Calu3 (cell line): ENCODE measurements at places on chromosomes 4 and X.

GRCh38 chrX:38282049-38282448 is 45.3 kb downstream of the RPGR start:
- DNase-seq, result no peak

GRCh38 chrX:69113723-69114122 is 51.5 kb downstream of the PJA1 start:
- no peak for DNase-seq

- DNase-seq, result peak; percentile 91
Observed at GRCh38 chrX:130060122-130061069, 49.9 kb downstream of the ELF4 start.

GRCh38 chr4:167234316-167234881 is at the start of gene SPOCK3:
TSS of gene SPOCK3 (minus strand) at chr4:167234494.
- peak; percentile 24 for DNase-seq

- DNase-seq, result no peak
Observed at GRCh38 chr4:71713611-71714203, 70.2 kb downstream of the GC start.

DNA sequence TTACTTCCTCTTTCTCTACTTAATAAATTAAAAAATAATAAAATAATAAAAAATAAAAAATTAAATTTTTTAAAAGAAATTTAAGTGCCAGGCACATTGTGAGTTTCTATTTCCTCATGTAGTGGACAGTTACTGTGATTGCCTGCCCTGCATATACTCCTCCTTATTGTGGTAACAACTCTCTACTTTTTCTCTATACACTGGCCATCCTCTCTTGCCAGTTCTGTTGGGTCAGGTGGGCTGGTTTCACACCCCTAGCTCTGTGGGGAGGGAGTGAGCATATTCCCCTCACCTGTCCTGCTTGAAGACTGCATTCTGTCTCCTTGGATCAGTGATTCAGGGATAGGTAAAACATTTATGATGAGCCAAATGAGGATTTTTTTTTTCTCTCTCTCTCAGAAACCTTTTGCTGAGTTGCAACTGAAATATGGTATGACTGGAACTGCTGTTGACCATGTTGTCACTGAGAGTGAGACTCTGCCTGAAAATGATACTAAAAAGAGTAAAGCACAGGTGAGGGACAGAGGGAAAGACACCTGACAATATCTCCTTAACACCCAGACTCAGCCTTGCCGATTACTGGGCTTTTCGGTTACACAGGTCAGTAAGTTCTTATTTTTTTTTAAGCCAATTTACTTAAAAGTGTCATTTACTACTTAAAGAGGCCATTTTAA is 37.2 kb downstream of the CXXC4 start:
- DNase-seq, result no peak

DNA sequence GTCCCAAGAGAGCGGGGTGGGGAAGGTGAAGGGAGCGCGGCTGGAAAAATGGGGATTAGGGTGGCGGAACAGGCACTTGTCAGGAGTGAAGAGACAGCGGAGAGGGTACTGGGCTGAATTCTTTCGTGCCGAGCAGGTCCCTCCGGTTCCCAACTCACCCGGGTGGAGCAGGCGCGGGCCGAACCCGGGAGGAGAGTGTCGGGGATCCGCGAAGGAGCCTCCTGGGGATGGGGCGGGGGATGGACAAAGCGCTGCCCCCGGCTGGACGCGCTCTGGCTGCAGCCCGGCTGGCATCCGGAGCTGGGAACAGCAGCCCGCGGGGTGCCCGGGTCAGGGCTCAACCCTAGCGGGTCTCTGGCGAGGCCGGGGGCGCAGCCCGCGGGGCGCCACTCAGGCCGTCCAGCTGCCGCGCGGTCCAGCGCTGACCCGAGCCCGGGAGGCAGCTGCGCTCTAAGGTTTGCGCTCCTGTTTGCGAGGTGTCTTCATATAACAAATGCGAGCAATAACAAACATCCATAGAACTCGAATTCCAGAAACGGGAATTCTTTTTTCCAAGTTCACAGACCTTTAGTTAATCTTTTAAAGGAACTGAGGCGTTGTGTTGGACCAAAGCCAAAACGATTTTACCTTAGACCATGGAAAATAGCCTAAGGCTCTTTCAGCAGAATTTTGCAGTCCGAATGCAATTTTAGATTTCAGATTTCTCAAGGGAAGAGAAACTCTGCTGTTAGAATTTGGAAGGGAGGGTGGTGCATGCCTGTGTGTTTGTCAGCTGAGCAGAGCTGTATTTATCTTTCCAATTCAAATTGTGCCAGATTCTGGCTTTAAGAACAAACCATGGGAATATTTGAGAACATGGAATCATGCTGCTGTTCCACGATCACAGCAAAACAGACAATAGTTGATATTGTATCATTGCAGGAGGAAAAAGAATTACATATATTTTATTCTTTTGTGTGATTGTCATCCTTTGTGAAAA is 744 bp downstream of the NPY5R start:
- peak; percentile 17 for DNase-seq

DNA sequence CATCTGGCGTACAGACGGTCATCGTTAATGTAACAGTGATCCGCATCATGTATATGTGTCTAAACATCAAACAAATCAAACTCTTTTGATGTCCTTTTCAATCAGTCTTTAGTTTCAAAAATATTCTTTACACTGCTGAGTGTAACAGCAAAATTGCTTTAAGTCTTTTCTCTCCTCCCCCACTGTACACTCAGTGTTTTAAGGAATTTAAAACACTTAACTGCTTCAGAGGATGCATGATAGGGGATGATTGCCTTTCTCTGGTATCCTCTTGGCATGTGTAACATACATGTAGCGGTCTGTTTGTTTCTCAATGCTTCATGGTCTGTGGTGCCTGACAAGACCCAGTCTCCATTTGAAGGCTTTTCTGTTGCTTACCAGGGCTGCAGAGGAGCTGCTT is 41.6 kb downstream of the LIMCH1 start:
- no peak for DNase-seq

DNA sequence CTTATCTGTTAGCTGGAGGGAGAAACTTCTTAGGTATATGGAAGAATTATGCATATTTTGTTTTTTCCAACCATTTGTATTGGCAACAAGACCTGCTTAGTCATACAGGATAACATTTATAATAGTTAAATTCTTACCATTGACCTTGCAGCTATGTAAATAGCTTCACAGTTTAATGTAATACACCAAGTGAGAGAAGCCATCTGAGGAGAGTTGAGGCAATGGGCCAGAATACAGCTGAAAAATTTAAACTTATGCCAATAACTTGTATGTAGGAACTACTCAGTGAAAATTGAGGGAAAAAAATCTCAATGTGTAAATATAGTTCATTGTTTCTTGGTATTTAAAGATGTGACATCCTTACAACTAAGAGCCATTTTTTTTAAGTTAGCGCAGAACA is 273.5 kb downstream of the DACH2 start:
- DNase-seq, result no peak

DNA sequence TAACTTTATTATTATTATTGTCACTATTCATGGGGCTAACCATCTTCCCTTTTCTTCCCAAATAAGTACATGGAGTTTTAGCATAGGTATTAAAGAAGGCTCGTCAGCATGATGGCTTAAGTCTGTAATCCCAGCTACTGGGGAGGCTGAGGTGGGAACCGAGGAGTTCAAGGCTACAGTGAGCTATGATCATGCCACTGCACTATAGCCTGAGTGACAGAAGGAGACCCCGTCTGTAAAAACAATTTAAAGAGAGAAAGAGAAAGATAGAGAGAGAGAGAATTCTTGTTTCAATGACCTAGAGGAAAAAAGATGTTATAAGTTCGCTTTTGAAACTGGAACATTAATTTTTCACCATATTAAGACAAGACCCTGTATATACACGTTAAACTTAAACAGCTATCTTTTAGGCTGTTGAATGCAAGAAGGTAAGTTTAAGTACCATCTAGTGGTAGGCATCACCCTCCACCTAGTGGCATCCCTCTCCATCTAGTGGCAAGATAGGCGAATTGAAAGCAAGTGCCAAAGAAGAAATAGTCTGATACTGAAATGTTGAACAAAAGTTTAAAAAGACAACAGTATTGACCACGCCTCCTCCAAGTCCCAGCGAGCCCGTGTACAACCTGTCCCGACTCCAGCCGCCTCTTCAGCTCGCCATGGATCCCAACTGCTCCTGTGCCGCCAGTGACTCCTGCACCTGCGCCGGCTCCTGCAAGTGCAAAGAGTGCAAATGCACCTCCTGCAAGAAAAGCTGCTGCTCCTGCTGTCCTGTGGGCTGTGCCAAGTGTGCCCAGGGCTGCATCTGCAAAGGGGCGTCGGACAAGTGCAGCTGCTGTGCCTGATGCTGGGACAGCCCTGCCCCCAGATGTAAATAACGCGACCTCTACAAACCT is 26.0 kb upstream of the YTHDC1 start:
- DNase-seq, result peak; percentile 53

DNA sequence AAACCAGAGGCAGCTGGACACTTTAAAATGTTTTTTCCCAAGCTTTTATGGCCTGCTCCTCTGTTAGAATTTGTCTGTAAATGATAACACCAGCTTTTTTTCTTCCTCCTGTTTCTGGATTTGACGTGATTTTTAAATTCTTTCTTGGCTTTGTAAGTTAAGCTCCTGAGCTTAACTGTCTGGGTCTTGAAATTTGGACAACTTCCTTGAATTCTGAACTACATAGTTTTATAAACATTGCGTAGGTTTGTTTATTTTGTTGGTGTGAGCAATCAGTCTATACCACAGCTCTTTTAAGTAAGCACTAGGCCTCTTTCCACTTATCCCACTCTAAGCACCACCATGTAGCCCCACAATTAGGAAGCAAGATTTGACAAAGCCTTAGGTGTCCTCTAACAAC is 144.4 kb upstream of the GUCY1A1 start:
- no peak for DNase-seq

DNA sequence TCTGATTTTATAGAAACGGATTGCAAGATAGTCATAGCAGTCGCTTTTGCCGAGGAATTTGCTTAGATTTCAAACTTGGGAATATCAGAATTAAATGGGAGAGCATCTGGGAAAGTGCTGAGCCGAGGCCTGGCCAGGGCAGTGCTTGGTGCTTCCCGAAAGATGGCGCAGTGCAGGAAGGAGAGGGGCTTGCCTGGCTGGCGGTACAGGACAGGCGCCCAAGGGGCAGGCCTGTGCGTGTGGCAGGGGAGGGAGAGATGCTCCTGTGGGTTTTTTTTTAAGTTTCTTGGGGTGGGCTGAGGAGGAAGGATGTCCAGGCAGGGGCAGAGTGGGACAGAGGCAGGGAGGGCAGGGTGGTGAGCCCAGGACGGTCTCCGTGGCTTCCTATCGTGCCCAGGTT is 241.1 kb downstream of the AFAP1 start:
- no peak for DNase-seq

DNA sequence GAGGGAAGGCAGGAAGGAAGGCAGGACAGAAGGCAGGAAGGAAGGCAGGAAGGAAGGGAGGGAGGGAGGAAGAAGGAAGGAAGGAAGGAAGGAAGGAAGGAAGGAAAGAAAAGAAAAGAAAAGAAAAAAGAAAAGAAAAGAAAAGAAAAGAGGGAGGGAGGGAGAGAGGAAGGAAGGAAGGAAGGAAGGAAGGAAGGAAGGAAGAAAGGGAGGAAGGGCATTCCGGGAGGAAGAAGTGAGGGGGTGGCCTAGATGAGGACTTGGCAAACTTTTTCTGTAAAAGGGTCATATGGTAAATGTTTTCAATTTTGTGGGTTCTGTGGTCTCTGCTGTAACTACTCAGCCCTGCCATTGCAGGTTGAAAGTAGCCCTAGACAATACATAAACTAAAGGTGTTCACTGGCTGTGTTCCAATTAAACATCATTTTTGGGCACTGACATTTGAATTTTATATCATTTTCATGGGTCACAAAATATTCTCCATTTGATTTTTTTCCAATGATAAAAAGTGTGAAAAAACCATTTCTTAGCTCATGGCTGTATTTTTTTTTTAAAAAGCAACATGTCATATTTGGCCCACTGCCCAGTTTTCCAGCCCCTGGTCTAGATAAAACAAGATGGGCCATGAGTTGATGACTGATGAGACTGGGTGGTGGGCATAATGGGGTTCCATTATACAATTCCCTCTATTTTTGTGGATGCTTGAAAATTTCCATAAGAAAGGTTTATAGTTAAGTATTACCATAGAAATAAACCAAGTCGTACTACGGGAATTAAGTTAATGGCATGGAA is 3.1 kb downstream of the ZNF630 start:
- no peak for DNase-seq

- DNase-seq, result no peak
Observed at GRCh38 chr4:151559595-151559994, 150.6 kb downstream of the FHIP1A start.

DNA sequence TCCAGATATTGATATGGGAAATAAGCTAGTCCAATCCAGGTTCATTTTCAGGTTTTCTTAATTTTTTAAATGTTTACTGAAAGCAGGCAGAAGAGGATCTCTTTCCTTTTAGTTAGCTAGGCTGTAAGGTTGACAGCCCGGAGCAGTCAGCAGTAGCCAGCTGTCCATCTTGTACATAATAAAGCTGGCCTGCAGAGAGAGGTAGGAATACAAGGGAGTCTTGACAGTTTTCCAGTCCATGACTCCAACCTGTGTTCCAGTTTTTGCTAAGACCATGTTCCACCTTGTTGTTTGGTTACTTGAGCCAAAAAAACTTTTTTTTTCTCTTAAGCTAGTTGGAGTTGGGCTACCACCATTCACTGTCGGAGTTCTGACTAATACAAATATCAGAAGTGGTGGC is 402.7 kb upstream of the TEX13C start:
- DNase-seq, result no peak

DNA sequence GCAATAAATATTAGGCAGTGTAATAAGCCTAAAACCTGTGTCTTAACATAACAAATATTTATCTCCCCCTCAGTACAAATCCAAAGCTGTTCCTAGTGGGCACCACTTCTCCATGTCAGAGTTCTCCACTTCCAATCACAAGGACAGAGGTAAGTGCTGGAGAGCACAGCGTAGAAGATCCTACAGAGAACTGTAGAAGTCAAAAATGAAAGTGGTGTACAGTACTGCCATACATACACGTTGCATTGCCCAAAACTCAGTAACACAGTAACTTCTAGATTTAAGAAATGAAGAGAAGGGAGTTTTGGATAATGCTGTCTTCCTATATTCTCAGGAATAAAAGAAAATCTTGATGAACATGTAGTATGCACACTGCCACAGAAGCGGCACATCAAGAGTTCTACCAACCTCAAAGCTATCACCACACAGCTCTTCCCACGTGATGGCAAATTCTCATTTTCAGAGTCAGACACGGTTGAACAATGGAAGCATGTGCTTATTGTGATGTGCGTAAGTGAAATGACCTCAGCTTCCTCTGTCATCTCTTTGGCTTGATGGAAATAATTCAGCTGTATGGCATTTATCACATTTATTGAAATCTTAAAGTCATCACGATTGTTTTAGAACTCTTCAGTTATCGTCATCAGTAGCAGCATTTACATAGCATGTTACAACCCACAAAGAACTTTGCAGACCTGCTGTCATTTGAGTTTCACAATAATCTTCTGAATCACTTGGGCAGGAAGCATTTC is 27.1 kb upstream of the SPANXN4 start:
- no peak for DNase-seq

- DNase-seq, result peak; percentile 6
Observed at GRCh38 chr4:78439328-78439727, 112.2 kb upstream of the ANXA3 start.

- DNase-seq, result no peak
Observed at GRCh38 chrX:19794690-19795089, 92.7 kb downstream of the SH3KBP1 start.

- no peak for DNase-seq
Observed at GRCh38 chr4:87171944-87172343, 48.5 kb downstream of the KLHL8 start.
